Ascending aorta (tissue), 2 donors: ENCODE measurements at places on chromosomes 6 and 20. TPM values are rescaled to one million over a fixed set of nuclear protein-coding genes. Genes with fewer than 3 reads are reported as not detected.
A peak's percentile ranks its signal among the peaks of the same experiment; 100 is the strongest.

- no peaks in the 10 kb centered on the region for H3K4me1 ChIP-seq
- DNase-seq, result no peak
- no peaks in the 10 kb centered on the region for H3K27me3 ChIP-seq
- no peak overlapping the region for H3K4me3 ChIP-seq
- H3K27ac ChIP-seq, result no peak overlapping the region
- no peaks in the 10 kb centered on the region for H3K36me3 ChIP-seq
These were observed 20.4 kb downstream of the PROCR start for GRCh38 chr20:35192118-35192872.

SLC22A16 gene
- not detected for total RNA-seq

GRCh38 chr6:125940247-125941041, 16.1 kb upstream of the HINT3 start:
- peak overlapping the region; percentile 1 for H3K27ac ChIP-seq
- H3K4me1 ChIP-seq, result peaks cover 10% of the 10 kb centered on the region
- no peaks in the 10 kb centered on the region for H3K36me3 ChIP-seq
- H3K27me3 ChIP-seq, result no peaks in the 10 kb centered on the region
- no peak overlapping the region for H3K4me3 ChIP-seq

DNA sequence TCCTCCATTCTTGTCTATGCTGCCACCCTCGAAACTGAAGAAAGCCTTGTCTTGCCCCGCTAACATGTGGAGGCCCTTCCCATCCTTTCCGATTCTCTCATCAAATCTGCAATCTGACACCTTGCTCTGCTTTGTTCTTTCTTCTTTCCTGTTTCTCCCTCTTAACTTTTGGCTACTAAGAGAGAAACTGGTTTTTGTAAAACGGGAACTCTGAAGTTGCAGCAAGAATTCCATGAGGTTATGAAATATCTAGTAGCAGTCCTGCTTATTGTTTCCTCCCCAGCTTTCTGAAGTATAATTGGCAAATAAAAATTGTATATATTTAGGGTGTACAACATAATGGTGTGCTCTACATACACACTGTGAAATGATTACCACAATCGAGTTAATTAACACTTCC, 80.2 kb downstream of the MAP7 start:
- H3K27me3 ChIP-seq, result no peaks in the 10 kb centered on the region
- H3K4me1 ChIP-seq, result no peaks in the 10 kb centered on the region
- no peak overlapping the region for H3K27ac ChIP-seq
- DNase-seq, result no peak

DNA sequence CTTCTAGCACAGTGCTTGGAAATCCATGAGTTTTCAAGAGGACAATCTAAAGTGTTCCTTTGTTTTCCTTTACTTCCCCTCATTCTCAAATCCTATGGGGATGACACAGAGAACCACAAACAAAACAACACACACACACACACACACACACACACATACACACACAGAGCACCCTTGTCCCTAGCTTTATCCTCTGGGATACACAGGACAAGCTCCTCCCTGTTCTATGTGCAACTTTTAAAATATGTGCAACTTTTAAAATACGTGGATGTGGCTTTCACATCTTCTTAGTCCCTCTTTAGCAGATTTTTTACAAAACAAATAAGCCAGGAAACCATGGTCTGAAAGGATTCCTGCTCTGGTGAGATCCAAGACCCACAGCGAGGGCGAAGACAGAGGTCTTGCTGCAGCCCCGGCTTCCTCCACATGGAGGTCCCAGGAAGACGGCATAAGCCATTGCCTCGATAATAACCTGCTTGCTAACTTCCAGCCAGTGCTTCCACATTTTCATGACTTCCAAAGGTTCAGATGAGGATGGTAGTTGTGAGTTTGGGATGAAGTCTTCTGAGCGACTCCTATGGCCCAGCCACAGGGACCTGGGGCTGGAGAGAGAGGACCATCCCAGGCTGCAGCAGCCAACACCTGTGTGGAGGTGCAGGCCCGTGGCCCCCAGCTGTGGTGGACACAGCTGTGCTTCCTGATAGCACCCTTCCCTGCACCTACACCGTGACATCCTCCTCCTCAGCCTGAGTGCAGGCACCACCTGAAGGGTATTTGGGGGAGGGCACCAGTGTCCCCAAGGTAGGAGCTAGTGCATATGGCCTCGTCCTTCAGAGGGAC, 62.8 kb upstream of the CD93 start:
- H3K4me3 ChIP-seq, result no peak overlapping the region
- peak overlapping the region; percentile 96 for H3K27ac ChIP-seq
